Activated T-helper 1 cell treated with anti-CD3 and anti-CD28 coated beads, Interleukin-2, amount 50 U/mL, for 16 hours (primary cell): ENCODE measurements at places on chromosomes 5 and 9.

GRCh38 chr5:133048993-133049725, 2.7 kb upstream of the HSPA4 start:
- DNase-seq = no peak

- DNase-seq = no peak
These were observed 200.9 kb upstream of the PTGER4 start for GRCh38 chr5:40478766-40479165.

- no peak for DNase-seq
These were observed 81.5 kb downstream of the CAAP1 start for GRCh38 chr9:26811106-26811505.

DNA sequence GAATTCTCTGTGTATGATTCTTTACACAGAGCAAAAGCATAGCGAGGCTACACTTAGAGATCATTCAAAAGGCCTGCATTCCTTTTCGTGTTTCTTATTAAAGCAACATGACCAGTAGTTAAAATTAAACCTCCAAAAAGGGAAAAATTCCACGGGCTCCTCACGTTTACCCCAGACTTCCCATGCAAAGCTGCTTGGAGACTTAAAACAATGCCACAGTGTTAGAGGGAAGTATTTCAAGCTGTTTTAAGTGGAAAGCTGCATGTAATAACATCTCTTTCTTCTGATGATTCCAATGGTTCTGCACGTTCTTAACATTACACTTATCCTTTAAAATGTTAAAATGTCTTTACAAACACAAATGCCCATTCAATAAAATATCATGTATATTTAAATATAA, 405.2 kb downstream of the SEMA5A start:
- DNase-seq = no peak

- DNase-seq = no peak
These were observed 46.6 kb upstream of the GNPDA1 start for GRCh38 chr5:142059304-142059940.

- no peak for DNase-seq
These were observed 54.5 kb upstream of the IL17B start for GRCh38 chr5:149433524-149434131.

- no peak for DNase-seq
These were observed 586.0 kb downstream of the CCDC171 start for GRCh38 chr9:16138561-16139491.

GRCh38 chr5:144504929-144505577, 334.4 kb downstream of the KCTD16 start:
- DNase-seq = no peak

DNA sequence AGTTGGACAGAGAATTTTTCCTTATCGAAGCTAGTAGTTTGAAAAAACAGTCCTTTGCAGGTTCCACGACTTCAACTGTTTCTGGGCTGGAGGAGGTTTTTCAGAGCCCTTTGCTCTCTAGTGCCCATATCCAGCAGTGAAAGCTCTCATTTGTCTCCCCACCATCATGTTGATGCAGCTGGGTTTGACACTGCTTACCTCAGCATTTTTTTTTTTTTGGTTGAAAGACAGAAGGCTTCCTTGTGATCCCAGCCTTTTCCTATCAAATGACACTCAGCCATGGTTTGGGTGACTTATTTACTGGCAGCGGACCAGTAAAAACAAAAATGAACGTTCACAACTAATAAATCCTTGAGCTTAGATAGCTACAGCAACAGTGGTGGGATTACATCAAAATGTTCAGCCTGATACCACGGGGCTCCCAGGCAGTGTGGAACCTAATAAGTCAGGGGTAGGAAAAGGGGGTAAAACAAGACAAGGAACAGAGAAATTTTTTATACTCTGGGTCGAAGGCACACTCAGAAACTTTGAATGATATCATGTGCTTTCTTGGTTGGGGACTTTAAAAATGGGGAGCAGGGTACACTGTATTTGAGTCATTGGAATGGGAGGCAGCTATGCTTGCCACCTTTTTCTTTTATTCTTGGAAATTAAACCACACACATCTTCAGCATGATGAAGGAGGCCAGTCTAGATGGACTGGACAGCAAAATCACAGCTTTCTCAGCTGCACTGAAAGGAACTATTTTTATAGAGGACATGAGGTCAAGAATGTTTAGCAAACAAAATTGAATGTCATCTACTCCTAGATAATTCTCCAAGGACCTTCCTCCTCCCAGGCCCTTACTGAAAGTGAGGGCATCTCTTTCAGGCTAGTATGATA, 308.9 kb upstream of the MPDZ start:
- no peak for DNase-seq

- no peak for DNase-seq
These were observed 41.9 kb downstream of the PSMB7 start for GRCh38 chr9:124373386-124373785.

- DNase-seq = no peak
These were observed 25.0 kb downstream of the SH3PXD2B start for GRCh38 chr5:172429201-172429940.

- DNase-seq = no peak
These were observed 158.0 kb downstream of the ATPSCKMT start for GRCh38 chr5:10091701-10092100.

- no peak for DNase-seq
These were observed 10.6 kb downstream of the TRAF1 start for GRCh38 chr9:120915854-120916470.

GRCh38 chr5:134772461-134773125, 14.0 kb downstream of the DDX46 start:
- no peak for DNase-seq

DNA sequence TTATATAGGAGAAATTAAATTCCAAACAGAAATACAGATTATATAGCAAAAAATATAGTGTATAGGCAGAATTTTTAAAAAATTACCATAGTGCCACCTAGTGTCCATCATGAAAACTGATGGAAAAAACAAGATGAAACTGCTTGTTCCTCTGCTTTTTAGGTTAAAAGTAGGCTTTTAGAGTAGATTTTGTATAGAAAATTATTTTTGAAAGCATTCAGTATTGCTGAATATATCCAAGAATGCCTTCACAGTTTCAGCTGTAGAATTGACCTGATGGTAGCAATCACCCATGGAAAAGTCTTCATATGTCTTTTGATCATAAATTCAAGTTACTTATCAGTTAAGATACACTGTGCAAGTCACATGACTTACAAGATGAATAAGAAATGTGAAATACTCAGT, 19.7 kb downstream of the RIOK2 start:
- DNase-seq = no peak

DNA sequence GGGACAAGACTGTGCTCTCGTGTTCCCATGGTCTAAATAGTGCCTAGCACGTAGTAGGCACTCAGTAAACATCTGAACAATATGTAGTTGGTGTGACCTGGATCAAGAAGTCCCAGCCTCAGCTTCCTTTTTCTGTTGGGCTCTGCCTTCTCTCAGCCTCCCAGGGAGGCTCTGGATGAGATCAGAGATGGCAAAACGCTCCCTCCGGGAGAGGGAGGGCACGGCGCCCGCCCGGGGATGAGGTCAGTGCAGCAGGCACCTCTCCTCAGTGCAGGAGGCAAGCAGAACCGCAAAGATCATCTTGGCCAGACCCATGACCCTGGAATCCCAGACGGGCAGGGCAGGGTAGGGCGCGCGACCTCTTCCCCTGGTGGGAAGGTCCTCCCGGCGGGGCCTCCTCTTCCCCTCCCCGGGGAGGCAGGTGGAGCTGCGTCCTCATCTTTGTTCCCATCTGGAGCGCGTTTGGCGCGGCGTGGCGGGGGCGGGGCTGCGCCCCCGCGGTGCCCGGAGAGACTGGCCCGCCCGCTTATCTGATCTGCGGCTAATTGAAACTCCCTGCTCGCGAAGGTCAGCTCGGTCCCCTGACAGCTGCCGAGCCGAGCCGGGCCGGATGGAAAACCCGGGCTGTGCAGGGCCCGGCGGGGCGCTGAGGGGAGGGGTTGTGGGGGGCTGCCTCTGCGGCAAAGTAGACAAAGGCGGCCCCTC, 60.9 kb downstream of the CXXC5 start:
- no peak for DNase-seq

DNA sequence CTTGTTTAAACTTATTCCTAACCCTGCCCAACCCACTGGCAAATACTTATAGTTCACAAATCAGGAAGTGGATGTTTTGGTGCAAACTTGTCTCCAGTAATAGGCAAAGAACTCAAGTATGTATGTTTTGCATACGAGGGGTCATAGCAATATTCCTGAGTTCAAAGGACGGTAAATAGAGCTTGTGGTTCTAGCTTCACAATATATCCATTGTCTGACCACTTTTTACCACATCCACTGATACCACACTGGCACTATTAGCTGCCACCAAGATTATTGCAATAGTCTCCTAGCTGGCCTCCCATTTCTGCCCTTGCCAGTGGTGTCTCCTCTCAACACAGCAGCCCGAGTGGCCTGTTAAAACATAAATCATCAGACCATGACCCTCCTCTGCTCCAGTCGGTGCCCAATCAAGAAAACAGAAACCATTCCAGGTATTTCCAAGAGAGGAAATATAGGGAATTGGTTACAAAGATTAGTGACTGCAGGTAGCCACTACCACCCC, 17.0 kb downstream of the GRXCR2 start:
- no peak for DNase-seq

GRCh38 chr9:82410306-82410705, 421.7 kb downstream of the SPATA31D1 start:
- DNase-seq = no peak

GRCh38 chr5:176809544-176810080, 747 bp upstream of the UNC5A start:
- no peak for DNase-seq

DNA sequence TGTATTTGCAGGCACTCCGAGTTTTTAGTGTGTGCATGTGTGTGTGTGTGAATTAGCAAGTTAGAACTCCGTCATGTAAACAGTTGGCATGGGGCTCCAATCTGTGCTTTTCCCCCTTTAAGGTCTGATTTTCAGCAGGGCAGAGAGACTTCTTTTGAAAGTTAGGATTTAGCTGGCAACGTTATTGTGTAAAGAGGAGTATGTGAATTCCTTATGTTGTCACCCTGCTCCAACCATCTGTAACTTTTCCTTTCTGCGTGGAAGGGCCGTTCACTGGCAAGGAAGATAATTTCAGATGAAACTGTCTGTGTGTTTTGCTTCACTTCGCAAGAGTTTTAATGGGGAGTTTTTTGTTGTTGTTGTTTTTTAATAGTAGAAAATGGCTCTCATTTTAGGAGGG, 332 bp downstream of the SGCD start:
- DNase-seq = no peak

DNA sequence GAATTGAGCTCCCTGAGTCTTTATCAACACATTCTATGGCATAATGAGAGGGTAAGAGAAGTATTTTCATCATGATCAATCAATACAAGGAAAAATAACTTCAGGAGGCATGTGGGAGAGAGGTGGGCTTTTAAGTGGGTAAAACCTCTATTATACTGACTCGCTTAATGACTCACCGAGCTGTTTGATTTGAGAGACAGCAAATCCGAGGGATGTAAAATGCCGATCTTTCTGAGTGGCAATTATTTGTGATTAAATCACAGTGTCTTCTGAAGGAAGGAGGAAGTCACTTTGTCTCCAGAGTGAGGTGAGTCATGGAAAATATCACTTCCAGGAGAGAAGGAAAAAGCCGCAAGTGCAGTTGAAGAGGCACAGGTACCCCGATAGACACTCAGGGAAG, 320.4 kb downstream of the DRD1 start:
- no peak for DNase-seq

- no peak for DNase-seq
These were observed 180.6 kb downstream of the SNCAIP start for GRCh38 chr5:122492675-122493074.

- no peak for DNase-seq
These were observed 6.6 kb downstream of the PTGES2 start for GRCh38 chr9:128120741-128121465.

- no peak for DNase-seq
These were observed 15.8 kb downstream of the CENPP start for GRCh38 chr9:92341578-92341977.

- DNase-seq = no peak
These were observed 49.2 kb downstream of the KCTD16 start for GRCh38 chr5:144219869-144220268.

DNA sequence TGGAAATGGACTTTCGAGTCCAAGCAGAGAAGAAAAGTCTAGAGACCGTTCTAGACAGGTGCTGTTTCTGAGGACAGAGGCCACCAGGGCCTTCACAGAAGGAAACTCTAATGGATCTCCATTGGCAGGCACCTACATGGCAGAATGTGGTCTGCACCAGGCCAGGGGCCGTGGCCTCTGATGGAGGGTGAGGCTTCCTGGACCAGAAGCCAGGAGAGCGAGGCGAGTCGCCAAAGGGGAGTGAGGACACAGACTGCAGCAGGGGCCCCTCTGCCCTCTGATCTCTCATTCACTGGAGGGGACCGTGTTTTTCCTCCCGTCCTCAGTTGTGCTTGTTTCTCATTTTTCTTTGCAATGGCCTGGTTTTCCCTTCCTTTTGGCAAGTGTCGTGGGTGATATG, 41.1 kb downstream of the ALG2 start:
- no peak for DNase-seq

GRCh38 chr5:140432916-140433315, 31.3 kb downstream of the ANKHD1 start:
- no peak for DNase-seq

DNA sequence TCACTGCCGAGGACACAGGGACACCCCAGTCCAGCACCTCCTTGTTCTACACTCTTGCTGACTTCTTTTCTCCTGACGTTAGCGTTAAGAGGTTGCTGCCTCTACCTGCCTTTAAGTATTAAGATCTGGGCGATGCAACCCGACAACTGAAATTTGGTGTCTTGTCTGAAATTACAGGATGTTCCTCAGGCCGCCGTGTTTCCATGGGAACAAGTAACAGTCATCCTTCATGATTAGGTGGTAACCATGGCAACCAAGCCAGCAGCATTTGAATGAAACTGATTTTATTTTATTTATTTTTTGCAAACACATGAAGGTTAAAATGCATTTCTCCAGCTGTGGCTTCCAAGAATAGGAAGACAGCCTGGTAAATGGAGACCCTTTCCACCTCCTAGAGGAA, 20.8 kb downstream of the DAB2IP start:
- DNase-seq = no peak

- no peak for DNase-seq
These were observed 119.6 kb upstream of the PITX1 start for GRCh38 chr5:135153661-135154060.

DNA sequence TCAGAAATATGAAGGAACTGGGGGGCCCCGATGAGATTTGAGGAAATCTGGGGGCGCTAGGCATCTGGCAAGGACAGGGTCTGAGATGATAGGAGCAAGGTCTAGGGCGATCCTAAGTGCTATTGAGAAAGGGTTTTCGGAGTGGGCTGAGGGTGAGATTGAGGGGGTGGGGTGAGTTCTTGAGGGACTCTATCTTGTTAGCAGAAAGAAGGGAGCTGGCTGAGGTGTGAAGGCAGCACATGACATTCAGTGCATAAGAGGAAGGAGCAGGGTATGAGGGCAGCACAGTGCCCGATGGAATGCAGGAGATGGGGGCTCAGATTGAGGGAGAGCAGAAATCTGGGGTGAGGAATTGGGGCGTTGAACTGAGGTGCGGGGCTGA, 640 bp downstream of the TRIM32 start:
- no peak for DNase-seq

DNA sequence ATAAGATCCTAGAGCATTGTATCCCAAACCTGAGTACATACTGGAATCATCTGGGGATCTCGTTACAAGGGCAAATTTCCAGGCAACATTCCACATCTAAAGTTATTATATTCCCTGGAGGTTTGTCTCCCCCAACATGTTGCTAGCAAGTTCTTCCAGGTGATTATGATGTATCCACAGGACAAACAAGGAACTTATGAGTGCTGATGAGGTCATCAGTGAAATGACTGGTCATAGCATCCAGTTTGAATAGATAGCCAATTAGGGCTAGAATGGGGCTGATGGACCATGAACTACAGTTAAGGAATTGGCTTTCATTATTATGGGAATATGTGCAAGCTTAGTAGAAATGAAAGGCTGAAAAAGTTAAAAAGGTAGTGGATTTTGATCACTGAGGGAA, 115.2 kb downstream of the CWC27 start:
- no peak for DNase-seq
